Epithelial cell of proximal tubule (primary cell): ENCODE measurements at places on chromosomes 3 and 15. TPM values are rescaled to one million over a fixed set of nuclear protein-coding genes. Genes with fewer than 3 reads are reported as not detected.

Gene GOLGA8Q
- total RNA-seq: not detected in 2 replicates

- DNase-seq: no peak
Measured at GRCh38 chr3:78255403-78255802, 1215.5 kb downstream of the ROBO2 start.

DNA sequence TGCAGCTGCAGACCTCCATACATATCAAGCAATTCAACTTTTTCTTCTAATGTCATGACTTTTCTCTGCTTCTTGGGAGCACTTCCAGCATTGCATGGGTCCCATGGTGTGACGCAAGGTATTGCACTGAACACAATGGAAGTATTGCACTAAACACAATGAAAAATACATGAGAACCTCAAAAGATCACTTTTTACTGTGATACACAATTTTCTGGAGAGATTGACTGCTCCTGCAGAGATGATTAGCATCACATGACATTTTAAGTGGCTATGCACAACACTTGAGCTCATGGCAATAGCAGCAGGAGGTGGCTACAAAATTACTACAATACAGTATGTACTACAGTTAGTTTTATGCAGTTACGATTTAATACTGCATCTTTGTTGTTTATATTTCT, 113.5 kb upstream of the BHLHE40 start:
- no peak for DNase-seq

GRCh38 chr15:99153026-99153535, 48.2 kb downstream of the SYNM start:
- DNase-seq: no peak

- no peak for DNase-seq
Measured at GRCh38 chr3:137796993-137797392, 32.9 kb downstream of the SOX14 start.

DNA sequence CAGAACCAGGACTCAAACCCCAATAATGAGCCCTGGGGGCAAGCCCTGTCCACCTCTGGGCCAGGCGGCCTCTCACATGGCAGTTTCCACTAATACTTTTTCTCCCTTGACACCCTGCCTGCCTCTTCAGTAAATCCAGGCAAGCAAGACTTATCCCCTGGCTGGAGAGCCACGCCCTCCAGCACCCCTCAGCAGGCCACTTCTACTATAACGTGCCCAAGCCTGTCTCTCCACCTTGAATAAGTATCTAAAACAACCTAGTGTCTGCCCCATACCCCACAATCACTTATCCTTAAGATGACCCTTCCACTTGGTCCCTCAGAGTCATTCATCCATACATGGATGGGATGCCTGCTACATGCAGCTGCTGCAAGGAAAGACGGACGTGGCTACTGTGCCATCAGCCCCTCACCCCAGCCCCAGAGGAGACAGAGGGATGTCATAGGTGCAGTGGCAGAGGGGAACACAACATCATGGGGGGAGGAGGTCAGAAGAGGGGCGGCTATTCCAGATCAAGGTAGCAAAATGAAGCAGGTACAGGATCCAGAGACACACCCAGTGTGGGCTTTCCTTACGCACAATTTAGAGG, 63.4 kb downstream of the LRIG1 start:
- no peak for DNase-seq

Gene PLCB2
- 0.81 and 1.2 TPM in 2 replicates for total RNA-seq

Gene SLC12A8
- 16.5 and 17.9 TPM in 2 replicates for total RNA-seq

Gene LRRC58
- total RNA-seq: 20.5 and 21.0 TPM in 2 replicates

DNA sequence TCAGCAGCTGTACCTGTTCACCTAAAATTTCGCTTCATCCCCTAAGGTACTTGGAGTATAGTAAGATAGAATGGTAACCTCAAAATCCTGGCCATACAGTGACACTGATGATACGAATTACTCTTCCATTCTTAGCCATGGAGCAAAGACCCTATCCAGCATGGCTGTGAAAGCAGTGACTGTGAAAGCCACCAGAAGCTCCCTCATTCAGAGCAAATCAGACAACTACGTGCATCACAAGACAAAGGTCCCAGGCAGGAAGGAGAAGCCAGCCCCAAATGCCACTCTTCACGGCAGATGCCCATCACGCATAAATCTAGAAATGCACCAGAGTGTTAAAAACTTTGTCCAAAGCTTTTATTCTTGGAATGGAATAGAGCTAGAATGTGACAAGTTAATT, 99.4 kb downstream of the GABRB3 start:
- DNase-seq: no peak

Gene GRK7
- not detected in 2 replicates for total RNA-seq

Gene TRIM42
- not detected in 2 replicates for total RNA-seq

- DNase-seq: no peak
Measured at GRCh38 chr3:17798000-17798399, 55.6 kb upstream of the TBC1D5 start.

Gene ENTPD3
- 0.43 and 0.46 TPM in 2 replicates for total RNA-seq

GRCh38 chr3:127817406-127817841, 4.9 kb downstream of the MGLL start:
- DNase-seq: peak; percentile 86

DNA sequence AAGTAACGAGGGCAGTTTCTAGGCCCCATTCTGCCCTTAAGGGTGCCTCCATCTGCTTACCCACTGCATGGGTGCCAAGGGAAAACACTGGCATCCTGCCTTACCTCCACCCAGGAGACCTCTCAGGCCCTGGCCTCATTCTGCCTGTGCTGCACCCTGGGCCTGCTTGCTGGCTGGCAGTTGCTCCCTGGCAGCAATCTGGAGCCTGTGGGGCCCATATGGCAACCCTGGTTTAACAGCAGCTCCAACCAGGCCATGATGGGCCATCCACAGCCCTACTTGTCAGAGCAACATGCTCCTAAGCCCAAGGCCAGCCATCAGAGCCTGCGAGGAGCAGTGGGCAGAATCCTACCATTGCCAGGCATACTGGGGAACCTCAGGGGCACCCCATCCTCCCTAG, 3.7 kb downstream of the C3orf18 start:
- DNase-seq: no peak

Gene SERPINI2
- total RNA-seq: not detected in 2 replicates

DNA sequence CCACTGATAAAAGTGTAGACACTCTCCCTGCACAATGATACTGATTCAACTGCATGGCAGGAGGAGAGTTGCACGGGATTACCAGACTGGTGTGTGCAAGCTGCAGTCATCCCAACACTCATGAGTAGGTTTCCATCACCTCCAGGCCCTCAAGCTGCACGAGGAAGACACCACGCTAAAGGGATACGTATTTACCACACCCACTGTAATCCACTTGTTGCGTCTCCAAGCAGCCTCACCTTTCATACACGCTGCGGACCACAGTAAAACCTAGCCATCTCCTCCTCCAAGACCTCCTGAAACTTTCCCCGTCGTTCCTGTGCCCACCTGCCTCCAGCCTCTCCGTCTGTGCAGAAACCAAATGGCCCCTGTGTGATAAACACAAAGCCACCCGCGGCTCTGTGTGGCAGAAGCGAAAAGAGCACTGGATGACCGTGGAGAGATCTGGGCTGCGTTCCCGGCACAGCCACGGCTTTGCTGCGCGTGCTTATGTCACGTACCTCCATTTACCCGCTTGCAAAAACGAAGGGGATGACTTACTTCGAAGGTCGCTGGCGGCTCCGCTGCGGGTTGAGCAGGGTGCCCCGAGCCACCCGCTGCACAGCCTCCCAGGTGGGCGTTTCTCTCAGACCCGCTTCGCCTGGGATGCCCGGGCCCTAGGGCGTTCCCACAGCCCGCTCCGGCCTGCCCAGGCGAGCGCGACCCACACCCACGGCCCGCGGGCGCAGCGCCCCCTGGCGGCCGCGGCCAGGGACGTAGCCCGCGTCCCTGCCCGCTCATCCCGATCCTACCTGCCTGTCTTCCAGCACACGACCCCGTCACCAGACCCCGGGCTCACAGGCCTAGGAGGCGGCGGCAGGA, 643 bp downstream of the ABCC5 start:
- DNase-seq: no peak

DNA sequence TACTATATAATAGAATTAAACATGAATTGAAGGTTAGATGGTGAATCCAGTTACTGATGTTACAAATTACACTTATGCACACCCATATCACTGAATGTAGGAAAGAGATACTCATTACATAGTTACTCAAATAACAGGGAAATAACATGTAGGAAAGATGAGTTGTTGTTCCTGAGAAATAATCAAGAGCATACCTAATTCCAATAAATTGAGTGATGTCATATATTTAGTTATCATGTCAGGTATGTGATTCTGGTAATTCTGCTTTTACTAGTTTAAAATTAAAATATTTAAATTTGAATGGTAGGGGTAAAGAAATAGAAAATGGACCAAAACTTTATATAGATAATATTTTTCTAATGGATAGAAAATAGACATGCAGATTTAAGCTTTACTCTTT, 102.6 kb upstream of the MYZAP start:
- DNase-seq: no peak

Gene FAM174B
- total RNA-seq: 9.3 and 9.6 TPM in 2 replicates

DNA sequence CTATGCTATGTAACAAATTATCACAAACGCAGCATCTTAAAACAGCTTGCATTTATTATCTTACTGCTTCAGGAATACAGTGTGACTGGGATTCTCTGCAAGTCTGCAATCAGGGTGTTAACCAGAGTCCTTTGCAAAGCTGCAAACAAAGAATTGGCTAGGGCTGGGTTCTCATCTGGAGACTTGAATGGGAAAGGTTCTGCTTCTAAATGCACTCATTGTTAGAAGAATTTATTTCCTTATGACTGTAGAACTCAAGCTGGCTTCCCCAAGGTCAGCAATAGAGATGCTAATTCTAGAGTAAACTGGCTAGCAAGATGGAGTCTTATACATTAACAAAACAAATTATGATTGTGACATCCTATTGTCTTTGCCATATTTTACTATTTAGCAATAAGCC, 673.7 kb downstream of the DIPK2A start:
- DNase-seq: no peak
